ENCODE measurements at places on chromosomes 3 and 15. TPM values are rescaled to one million over a fixed set of nuclear protein-coding genes. Genes with fewer than 3 reads are reported as not detected.
A peak's percentile ranks its signal among the peaks of the same experiment; 100 is the strongest.

DNA sequence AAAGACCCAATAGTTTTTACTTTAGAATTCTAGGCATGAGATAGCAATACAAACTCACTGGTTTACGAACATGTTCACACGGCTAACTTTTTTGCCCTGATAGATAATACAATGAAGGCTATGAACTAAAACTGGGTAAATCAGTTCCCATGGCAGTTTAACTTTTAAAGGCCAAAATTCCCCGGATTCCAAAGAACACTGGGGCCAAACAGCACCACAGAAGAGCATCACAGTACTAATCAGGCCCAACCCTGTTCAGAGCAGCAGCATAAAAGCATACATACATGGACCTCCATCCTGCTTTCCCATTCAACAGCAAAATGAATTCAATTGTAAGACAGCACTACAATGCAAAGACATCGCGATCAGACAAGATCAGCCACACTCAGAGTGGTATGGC, 540.3 kb upstream of the CCDC54 start:
- DNase-seq, result no peak

GRCh38 chr3:9778143-9779074, 8.7 kb upstream of the CAMK1 start:
- no peak for DNase-seq

- no peak for DNase-seq
Measured at GRCh38 chr3:39263576-39263975, 16.3 kb downstream of the CX3CR1 start.

- no peak for DNase-seq
Measured at GRCh38 chr15:85786781-85787114, 8.0 kb downstream of the KLHL25 start.

DNA sequence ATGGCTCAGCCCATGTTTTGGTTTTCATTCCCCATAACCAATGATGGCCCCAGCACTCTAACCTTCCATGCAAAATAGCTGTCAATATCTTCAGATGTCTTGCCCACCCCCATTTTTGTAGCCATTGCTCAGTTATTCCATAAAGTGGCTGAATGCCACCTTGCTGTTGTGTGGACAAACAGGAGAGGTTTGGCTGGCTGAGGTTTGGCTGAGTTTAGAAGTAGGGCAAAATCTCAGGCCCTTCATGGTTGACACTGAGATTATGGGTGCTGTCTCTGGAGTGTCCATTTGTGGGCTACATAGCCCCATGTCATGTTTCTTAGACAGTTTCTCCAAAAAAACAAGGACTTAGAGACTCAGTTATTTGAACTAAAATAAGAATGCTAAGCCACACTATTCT, 96.9 kb downstream of the TCF12 start:
- DNase-seq, result no peak

DNA sequence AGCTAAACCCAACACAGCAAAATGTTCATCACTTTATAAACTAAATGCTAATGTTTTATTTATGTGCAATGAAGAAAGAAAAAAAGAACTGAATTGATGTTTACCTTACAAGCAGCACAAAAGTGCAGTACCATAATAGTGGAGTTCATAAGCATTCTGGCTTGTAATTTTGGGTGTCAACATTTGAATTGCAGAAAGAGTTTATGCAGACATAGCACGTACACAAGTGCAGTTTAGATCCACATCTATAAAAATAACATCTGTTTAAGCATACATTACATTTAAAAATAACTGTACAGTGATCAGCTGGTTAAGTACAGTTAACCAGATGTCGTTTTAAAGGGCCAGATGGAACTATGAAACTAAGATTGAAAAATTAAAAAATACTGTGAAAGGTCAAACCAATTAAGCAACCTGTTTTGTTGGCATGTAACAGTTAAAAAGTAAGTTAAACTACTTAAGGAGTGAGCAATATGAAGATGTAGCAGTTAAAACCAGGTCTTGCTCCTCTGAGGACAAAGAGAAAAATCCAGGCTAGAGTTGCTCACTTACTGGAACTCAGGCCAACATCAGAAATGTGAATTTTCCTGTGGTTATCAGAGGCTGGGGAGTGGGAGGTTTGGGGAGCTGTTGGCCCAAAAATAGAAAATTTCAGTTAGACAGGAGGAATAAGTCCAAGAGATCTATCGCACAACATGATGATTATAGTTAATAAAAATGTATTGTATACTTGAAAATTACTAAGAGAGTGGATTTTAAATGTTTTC, 204.9 kb upstream of the MDFIC2 start:
- DNase-seq, result no peak

DNA sequence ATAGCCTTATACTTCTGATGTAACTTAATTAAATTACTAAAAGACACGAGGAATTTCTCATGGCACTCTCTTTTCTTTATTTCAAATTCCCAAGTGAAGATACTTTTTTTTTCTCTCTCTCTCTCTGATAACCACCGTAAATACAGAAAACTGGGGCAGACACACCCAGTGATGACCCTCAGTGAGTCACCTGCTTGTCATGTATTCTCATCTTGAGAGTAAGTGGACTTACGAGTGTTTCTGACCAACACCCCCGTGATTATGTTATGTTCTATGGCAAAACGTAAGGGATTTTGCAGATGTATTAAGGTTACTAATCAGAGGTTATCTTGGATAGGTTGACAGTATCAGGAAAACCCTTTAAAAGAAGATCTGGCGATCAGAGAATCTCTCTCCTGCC, 348.8 kb upstream of the ZNF717 start:
- DNase-seq, result no peak

DNA sequence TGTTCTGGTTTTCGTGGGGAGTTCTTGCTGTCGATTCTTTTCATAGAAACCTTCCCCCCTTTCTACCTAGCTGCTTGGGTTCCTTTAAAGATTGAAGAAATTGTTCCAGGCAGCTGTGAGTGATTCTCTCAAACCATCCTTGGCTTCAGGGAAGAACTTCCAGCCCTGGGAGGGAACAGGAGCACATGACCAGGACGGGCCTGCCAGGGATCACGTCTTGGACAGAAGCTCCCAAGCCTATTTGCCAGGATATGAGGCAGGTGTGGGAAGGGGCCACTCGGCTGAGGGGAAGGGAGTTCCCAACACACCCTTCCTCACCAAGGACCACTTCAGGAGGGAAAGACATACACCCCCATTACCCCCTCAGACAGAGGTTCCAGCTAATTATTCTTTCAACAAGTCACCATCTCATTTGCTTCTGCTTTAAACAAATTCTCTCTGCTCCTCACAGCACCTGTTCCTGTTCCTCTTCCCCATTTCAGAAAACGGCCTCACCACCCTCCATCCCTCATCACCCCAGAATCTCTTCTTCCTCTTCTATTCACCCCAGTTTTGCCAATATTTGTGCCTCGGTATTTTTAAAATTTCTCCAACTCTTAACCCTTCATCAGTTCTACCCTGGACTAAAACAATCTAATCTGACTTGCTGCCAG, 62.5 kb downstream of the WHAMM start:
- DNase-seq, result no peak

GRCh38 chr15:83510001-83510400, 62.9 kb downstream of the SH3GL3 start:
- no peak for DNase-seq

GRCh38 chr3:126213379-126214028, 33.1 kb upstream of the ALDH1L1 start:
- no peak for DNase-seq

- DNase-seq, result no peak
Measured at GRCh38 chr3:79016587-79017376, 751.0 kb downstream of the ROBO1 start.

- no peak for DNase-seq
Measured at GRCh38 chr3:191020730-191021396, 158.4 kb upstream of the GMNC start.

GRCh38 chr15:99414755-99415731, 150.7 kb upstream of the MEF2A start:
- DNase-seq, result peak; percentile 6

DNA sequence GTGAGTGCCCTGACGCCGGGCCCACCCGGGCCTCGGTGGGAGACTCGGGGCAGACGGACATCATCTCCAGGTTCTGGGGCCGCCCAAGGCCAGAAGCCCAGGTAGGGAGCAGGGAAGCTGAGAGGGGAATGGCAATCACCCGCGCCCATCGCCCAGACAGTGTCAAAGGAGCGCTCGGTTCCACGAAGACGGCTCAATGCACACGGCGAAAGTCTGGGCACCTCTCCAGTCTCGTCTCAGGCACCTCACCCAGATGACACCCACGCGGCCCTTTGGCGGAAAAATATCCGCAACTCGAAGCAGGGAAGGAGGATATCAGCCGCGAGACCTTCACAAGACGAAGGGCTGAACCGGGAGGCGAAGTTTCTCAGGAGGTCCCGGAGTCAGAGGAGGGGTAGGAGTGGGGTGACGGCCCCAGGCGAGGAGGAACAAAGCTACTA, 916 bp downstream of the IL17RD start:
- DNase-seq, result no peak

DNA sequence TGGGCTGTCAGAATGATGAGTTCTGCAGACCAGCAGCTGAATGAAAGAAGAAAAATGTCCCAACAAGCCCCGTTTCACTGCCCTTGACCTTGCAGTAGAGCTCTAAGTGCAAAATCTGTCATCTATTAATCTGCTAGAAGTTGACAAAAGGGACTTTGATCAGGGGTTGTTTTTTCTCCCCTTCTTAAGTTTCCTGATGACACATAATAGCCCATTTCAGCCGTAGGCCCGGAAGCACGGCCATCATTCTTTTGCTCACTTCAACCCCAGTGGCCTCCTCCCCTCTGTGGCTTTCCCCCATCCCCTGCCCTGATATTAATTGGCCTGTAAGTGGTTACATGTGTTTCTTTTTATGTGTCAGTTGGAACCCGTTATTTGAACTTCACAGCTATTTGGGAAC, 298.9 kb downstream of the RPLP1 start:
- no peak for DNase-seq

GRCh38 chr3:107508331-107508730, 14.4 kb upstream of the BBX start:
- no peak for DNase-seq

GRCh38 chr3:99967796-99968195, 146.5 kb downstream of the FILIP1L start:
- no peak for DNase-seq

- DNase-seq, result no peak
Measured at GRCh38 chr15:53128652-53129051, 338.5 kb upstream of the ONECUT1 start.

- no peak for DNase-seq
Measured at GRCh38 chr3:168070919-168071318, 24.8 kb downstream of the GOLIM4 start.

GRCh38 chr3:63940389-63940757, 28.2 kb upstream of the SCAANT1 start:
- no peak for DNase-seq

- no peak for DNase-seq
Measured at GRCh38 chr15:47415539-47415971, 301.8 kb upstream of the SEMA6D start.

- no peak for DNase-seq
Measured at GRCh38 chr15:80957976-80958375, 31.6 kb downstream of the MESD start.

DNA sequence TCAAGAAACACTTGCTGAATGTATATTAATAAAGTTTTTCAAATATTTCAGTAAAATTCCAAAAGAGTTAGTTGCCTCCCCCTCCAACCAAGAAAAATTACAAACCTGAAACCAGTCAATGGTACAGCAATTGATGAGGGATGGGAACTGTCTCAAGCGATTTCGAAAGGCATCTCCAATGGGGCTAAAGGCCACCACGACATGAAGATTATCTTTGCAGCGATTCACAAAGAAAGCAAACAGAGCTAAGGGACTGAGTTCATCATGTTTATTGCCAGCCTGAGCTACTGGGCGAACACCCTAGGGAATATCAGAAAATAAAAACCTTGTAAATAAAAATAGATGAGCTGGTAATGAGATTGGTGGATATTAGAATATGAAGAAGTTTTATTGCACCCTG, 99.3 kb upstream of the ASB14 start:
- DNase-seq, result no peak

DNA sequence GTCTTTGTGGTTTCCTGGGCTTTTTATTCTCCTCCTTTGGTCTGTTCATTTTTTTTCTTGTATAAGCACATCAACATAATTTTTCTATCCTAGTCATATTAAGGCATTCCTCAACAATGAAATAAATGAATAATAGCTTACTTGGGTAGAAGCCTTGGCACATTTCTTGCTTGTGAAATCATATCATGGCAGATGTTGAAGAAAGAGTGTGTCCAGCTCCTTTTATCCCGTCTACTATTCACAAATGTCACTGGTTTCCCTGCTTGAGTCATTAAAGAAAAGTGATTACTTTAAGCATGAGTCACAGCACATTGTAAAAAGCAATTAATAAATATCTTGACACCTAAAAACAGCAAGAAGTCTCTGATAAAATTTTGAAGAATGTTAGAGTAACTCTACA, 42.1 kb downstream of the MINAR1 start:
- DNase-seq, result no peak

DNA sequence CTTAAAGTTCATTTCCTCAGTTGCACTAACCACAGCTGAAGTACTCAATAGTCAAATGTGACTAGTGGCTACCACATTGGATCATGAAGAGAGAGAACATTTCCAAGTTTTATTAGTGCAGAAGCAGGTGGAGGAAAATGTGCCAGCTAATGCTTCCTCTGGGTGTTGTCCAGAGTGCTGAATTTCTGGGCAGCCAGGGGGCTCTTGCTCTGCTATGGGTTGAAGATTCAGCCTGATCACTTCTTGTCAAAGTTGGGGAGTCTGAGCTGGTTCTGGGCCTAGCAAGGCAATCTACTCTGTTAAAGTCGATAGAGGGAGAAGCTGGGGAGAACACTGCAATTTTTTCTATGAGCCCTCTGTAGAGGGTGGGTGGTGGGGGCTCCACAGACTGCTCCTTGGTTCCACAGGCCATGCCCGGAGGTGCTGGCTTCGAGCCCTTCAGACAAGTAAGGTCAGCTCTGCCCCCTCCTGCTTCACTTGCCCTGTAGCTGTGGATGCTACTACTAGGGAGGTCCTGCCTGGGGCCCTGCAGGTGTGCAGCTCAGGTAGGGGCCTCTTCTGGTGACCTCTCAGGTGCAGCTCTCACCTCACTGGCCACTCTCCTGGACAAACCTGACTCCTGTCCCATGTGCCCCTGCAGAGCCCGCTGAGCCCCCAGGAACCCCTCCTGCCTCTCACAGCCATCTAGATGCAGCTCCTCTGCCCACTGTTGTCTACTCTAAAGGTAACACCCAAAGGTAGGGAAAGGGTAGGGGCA, 8.2 kb downstream of the ALG3 start:
- no peak for DNase-seq

GRCh38 chr3:14152963-14153355, 25.4 kb downstream of the XPC start:
- no peak for DNase-seq

Gene TEX9
- total RNA-seq, result 27.3 TPM

Gene EPHB1
- 16.7 TPM for total RNA-seq

Gene EXD1
- total RNA-seq, result 1.2 TPM

Gene CFAP161
- 6.9 TPM for total RNA-seq

Gene RPL15
- 2,462 TPM for total RNA-seq

Gene SCAANT1
- not detected for total RNA-seq

Gene TMEM212
- not detected for total RNA-seq

Gene ZNF662
- total RNA-seq, result 16.7 TPM

Gene CCR3
- total RNA-seq, result not detected

Gene MEX3B
- 89.7 TPM for total RNA-seq

Gene TTC14
- 29.8 TPM for total RNA-seq

Gene RNU5B-1
- not detected for total RNA-seq
